ENCODE measurements at places on chromosomes 6 and 20. TPM values are rescaled to one million over a fixed set of nuclear protein-coding genes. Genes with fewer than 3 reads are reported as not detected.

The HSPA12B gene
- 6.3 TPM for polyA plus RNA-seq

The HMGCLL1 gene
- 3.0 TPM for polyA plus RNA-seq

DNA sequence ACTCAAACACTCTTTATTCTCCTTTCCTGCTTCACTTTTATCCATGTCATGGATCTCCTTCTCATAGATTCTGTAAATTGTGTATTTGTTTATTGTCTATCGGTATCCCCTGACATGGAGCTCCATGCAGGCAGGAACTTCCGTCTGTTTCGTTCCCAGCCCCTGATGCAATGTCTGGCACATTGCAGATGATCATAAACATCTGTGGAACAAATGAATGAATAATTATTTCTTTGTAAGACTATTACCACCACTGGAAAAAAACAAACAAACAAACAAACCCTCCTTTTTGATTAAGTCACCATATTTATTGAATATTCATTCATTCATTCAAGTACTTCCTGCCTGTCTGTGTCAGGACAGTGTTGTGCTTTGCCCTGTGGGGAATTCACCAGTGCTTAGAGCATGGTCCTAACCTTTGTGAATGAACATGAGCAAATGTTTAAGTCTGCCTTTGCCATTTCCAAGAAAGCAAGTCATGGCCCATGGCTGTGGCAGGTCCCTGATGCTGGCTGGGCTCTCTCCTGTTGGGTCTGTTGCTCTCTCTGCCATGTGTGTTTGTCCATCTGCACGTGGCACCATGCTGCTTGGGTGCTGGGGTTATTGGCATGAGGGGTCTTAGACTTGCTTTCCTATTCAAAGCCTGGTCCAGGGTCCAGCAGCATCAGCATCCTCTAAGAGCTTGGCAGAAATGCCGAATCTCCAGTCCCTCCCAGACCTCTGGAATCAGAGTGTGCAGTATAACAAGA, 47.5 kb upstream of the NAA20 start:
- no peaks in the 10 kb centered on the region for H3K27me3 ChIP-seq
- H3K36me3 ChIP-seq = peaks cover 28% of the 10 kb centered on the region
- no peak overlapping the region for H3K27ac ChIP-seq
- no peak for DNase-seq
- peaks cover 39% of the 10 kb centered on the region for H3K4me1 ChIP-seq
- no peak overlapping the region for H3K4me3 ChIP-seq

DNA sequence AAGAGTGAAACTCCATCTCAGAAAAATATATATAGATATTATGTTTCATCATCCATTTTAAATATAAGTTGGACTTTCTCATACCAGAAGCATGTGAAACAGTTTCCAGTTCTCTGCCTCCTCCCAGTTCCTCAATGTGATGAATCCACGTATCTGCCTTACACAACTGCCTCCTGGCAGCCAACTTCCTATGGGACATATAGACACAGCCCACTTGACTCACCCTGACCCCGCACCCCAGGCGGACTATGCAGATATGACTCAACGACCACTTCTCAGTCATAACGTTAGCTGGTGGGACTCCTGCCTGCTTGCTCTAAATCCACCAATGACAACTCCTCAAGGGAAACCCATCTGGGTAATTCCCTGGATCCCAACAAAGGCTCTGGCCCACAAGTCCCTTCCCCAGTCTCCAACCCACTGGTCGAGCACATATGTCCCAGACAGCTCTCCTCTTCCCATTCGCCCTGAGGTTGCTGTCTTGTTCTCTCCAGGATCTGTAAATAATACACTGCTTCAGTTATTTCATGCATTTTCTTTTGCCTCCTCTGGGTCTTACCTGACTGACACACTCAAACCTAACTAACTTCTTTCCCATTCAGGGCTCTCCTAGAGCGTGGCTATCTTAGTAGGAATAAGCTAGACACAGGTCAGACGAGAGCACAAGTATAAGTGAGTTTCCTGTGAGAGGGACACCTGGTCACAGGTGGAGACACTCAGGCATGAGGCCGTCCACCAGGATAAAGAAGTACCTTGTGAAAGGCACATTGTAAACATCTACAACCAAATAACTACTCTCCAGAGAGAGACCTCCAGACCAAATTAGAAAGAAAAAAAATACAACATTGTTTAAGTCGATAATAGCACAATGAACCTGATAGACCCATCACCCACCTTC, 548.5 kb downstream of the CD83 start:
- DNase-seq = no peak
- H3K27ac ChIP-seq = no peak overlapping the region
- no peaks in the 10 kb centered on the region for H3K36me3 ChIP-seq
- H3K27me3 ChIP-seq = no peaks in the 10 kb centered on the region
- no peak overlapping the region for H3K4me3 ChIP-seq
- H3K4me1 ChIP-seq = no peaks in the 10 kb centered on the region

- H3K27ac ChIP-seq = no peak overlapping the region
- DNase-seq = no peak
Observed at GRCh38 chr20:53959911-53960578, 110.3 kb downstream of the BCAS1 start.

DNA sequence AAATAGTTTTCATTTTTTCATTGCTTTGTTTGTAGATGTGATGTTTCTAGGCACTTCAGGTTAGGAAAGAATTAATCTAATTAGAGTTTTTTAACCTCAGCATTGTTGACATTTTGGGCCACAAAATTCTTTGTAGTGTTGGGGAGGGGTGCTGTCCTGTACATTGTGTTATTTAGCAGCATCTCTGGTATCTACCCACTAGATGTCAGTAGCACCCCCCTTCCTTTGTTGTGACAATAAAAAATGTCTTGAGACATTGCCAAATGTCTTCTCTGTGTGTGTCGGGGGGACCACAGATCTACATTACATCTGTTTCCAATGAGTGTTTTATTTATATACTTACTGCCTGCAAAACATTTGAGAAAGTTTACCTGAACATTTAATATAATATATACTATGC, 45.6 kb downstream of the EYA4 start:
- no peak overlapping the region for H3K27ac ChIP-seq
- no peaks in the 10 kb centered on the region for H3K27me3 ChIP-seq
- no peak for DNase-seq
- no peaks in the 10 kb centered on the region for H3K36me3 ChIP-seq
- no peak overlapping the region for H3K4me3 ChIP-seq

- H3K4me1 ChIP-seq = peaks cover 27% of the 10 kb centered on the region
- H3K27ac ChIP-seq = peak overlapping the region; percentile 76
- no peak overlapping the region for H3K4me3 ChIP-seq
- DNase-seq = peak; percentile 91
Observed at GRCh38 chr20:2299301-2299700, 3.5 kb downstream of the TGM3 start.

DNA sequence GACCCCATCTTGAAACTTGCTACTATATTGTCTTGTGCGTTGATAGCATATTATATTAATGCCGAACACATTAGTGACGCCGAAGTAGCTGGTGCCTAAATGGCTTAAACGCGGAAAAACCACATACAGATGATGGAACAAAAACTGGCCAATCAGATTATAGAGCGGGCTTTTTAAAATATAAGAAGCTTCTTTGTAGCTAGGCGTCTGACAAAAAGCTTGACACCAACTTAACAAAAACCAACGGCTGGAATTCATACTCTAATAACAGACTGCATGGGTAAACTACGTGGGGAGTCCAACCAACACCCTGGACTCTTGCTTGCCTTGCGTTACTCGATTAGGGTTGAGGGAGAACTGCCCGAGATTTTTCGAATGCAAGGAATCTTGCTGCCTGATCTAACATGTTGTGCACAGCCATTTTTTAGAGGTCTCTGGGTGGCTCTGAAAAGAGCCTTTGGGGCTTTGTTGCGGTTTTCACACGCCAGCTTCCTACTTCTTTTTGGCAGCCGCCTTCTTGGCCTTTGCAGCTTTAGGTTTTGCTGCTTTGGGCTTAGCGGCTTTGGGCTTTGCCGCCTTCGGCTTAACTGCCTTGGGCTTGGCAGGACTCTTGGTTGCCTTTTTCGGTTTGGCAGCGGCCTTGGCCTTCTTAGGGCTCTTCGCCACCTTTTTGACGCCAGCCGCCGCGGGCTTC, 45.7 kb downstream of the OR2B2 start:
- peak; percentile 58 for DNase-seq
- H3K27me3 ChIP-seq = no peaks in the 10 kb centered on the region
- H3K4me3 ChIP-seq = peak overlapping the region; percentile 88
- no peaks in the 10 kb centered on the region for H3K36me3 ChIP-seq
- peaks cover 7% of the 10 kb centered on the region for H3K4me1 ChIP-seq

All from large intestine (tissue), 12 donors.